Natural killer cell treated with Interleukin-12 subunit alpha and Interleukin-12 subunit beta and Interleukin-15 and Interleukin-18, amount 100 ng/mL, for 72 hours (primary cell): ENCODE measurements at places on chromosomes 11 and 22. TPM values are rescaled to one million over a fixed set of nuclear protein-coding genes. Genes with fewer than 3 reads are reported as not detected.

Gene PARVA
- not detected for total RNA-seq

Gene SIK2
- 8.1 TPM for total RNA-seq

Gene RIBC2
- 4.1 TPM for total RNA-seq

DNA sequence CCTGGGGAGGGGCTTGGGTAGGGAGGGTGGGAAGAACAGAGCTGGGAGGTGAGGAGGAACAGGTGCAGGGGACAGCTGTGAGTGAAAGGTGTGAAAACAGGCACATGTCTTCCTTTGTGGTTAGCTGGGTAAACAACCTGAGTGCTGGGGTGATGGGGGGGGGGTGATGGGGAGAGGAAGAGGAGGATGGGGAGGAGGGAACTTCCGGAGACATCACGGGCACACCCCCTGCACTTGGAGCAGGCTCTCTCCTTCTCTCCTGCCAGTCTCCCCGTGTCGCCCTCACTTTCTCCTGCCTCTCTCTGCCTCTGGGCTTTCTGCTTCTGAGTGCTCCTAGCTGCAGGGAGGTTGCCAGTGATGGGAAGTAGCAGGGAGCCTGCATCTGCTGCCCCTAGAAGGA lies 8.8 kb downstream of the CXCR5 start:
- H3K4me1 ChIP-seq: peaks cover 56% of the 10 kb centered on the region
- H3K27ac ChIP-seq: peak overlapping the region; percentile 75
- no peaks in the 10 kb centered on the region for H3K36me3 ChIP-seq
- no peak overlapping the region for H3K4me3 ChIP-seq

DNA sequence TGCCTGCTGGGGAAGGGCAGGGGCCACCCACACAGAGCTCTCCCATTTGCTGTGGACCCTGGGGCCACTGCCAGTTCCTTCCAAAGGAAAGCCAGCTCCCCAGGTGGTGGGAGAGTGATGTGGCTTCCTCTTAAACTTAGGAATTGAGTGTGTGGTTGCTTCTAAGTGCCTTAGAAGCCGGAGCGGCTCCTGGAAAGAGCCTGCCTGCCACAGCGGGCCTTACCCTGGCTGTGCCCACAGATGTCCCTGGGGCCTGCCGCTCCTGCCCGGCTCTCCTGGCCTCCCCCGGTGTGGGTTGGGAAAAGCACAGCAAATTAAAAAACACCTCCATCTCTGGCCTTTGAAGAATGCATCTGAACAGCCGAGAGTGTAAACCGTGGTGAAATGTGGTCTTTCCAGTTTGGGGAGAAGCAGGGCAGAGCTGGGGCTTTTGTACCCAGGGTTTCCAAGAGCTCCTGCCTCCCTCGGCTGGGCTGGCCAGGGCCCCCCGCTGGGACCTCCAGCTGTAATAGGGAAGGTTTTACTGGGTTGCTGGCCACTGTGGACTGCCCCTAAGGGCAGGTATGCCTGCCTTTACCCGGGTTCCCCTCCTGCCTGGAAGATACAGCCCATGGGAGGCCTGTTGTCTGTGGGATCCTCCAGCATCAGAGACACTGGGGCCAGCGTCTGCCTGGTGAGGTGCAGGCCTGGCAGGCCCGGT lies 30.2 kb downstream of the LRP5 start:
- no peaks in the 10 kb centered on the region for H3K36me3 ChIP-seq
- no peak for DNase-seq
- peaks cover 23% of the 10 kb centered on the region for H3K4me1 ChIP-seq
- H3K4me3 ChIP-seq: no peak overlapping the region
- no peaks in the 10 kb centered on the region for H3K27me3 ChIP-seq
- no peak overlapping the region for H3K27ac ChIP-seq

Gene INSC
- not detected for total RNA-seq

DNA sequence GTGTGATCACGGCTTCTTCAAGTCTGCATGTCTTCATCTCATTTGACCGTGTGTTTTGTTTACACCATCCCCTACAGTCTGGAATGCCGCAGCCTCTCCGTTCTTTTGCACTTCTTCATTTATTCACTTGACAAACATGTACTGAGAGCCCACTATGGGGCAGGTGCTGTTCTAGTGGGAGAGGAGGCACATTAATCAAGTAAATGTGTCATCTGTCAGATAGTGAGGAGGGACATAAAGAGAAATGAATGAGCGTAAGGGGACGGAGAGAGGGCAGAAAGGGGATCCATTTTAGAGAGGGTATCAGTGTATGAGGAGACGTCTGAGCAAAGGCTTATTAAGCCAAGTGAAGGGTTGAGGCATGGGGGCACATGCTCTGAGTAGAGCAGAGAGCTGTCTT lies 54.0 kb upstream of the CECR2 start:
- H3K27me3 ChIP-seq: peaks cover 30% of the 10 kb centered on the region
- H3K27ac ChIP-seq: no peak overlapping the region
- no peaks in the 10 kb centered on the region for H3K4me1 ChIP-seq
- H3K4me3 ChIP-seq: no peak overlapping the region
- H3K36me3 ChIP-seq: no peaks in the 10 kb centered on the region

Gene BTBD18
- not detected for total RNA-seq
